ENCODE measurements at places on chromosomes 16 and 17. TPM values are rescaled to one million over a fixed set of nuclear protein-coding genes. Genes with fewer than 3 reads are reported as not detected.

PIPOX gene
- total RNA-seq, result 1.2 TPM

ACSM3 gene
- 12.0 TPM for total RNA-seq

RAMP2 gene
- total RNA-seq, result 29.2 TPM

HOXB9 gene
- not detected for total RNA-seq

TMEM132E gene
- total RNA-seq, result 0.20 TPM

RNU2-1 gene
- total RNA-seq, result 8,032 TPM

CLEC19A gene
- total RNA-seq, result not detected

ZNF597 gene
- total RNA-seq, result 2.0 TPM

CIBAR2 gene
- not detected for total RNA-seq

NPIPB9 gene
- total RNA-seq, result 1.3 TPM

KRTAP2-2 gene
- total RNA-seq, result not detected

CCL18 gene
- 0.74 TPM for total RNA-seq

KRTAP4-5 gene
- total RNA-seq, result not detected

CFAP52 gene
- 0.49 TPM for total RNA-seq

CBLN1 gene
- 5.0 TPM for total RNA-seq

CDH3 gene
- total RNA-seq, result 0.29 TPM

ABCC6 gene
- 3.7 TPM for total RNA-seq

SMIM36 gene
- not detected for total RNA-seq

KIAA0513 gene
- total RNA-seq, result 10.9 TPM

TBC1D3 gene
- not detected for total RNA-seq

SLC16A5 gene
- 12.7 TPM for total RNA-seq

GPR179 gene
- not detected for total RNA-seq

TP53TG3F gene
- total RNA-seq, result not detected

RHBDL3 gene
- total RNA-seq, result 40.7 TPM

TLCD1 gene
- 3.8 TPM for total RNA-seq

SAMD14 gene
- total RNA-seq, result 3.3 TPM

RASL10B gene
- 19.0 TPM for total RNA-seq

CTRB1 gene
- total RNA-seq, result 0.62 TPM

TVP23A gene
- 1.9 TPM for total RNA-seq

KRT37 gene
- total RNA-seq, result not detected

KCNH4 gene
- 0.06 TPM for total RNA-seq

RNF222 gene
- not detected for total RNA-seq

MPP3 gene
- total RNA-seq, result 60.3 TPM

CD19 gene
- 0.12 TPM for total RNA-seq

MAP2K6 gene
- total RNA-seq, result 2.5 TPM

HBQ1 gene
- not detected for total RNA-seq

C16orf54 gene
- 1.1 TPM for total RNA-seq

GRB7 gene
- total RNA-seq, result 2.0 TPM

ACAP1 gene
- 26.4 TPM for total RNA-seq

DNAI2 gene
- not detected for total RNA-seq

BCL6B gene
- 16.8 TPM for total RNA-seq

BOLA2 gene
- 3.3 TPM for total RNA-seq

PRAC2 gene
- not detected for total RNA-seq

TMEM235 gene
- not detected for total RNA-seq

METRNL gene
- total RNA-seq, result 57.3 TPM
